ENCODE measurements at places on chromosomes 5 and 9.

GRCh38 chr5:136226401-136226800, 33.4 kb upstream of the SMIM32 start:
- no peak for DNase-seq

DNA sequence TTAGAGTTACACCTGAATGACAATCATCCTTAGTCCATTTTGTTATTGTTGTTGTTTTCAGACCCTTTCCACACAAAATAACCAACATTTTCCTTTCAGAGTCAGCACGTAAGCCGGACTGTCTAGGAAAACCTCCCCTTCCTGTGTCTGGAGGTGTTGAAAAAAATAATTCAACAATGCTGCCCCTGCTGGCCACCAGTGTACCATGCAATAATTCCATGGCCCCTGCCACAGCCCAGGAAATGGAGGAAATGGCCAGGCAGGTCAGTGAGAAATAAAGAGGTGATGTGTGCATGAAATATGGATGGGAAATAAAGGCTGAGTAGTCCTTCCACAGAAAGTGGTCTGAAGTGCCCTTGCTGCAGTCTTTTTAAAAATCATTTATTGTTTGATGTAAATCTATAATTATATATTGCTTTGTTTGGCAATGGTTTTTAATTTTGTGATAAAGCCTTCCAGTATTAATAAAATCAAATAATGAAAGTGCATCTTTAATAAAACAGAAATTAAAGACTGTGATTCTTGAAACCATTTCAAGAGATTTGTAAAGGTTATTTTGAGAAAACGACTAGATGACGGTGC, 152.8 kb upstream of the PAPPA start:
- no peak for DNase-seq

DNA sequence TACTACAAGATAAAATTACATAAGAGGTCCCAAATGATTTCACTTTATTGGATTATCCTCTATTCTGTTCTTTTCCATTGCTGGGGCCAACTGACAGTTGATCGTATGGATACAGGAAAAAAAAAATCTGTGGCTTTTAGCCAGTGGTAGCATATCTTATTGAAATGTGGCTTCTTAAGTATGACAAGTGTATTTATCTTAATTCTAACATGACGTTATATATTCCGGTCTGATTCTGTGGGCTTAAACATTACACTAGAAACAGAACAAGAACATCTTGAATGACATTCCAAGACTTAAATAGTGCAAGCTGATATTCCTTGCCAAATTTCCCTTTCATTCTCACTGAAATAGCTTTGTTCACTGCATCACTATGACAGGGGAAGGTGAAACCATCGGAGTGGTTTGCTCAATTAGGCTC, 117.9 kb downstream of the INSYN2B start:
- DNase-seq, result no peak

- DNase-seq, result no peak
Observed at GRCh38 chr5:131463656-131464055, 171.4 kb downstream of the RAPGEF6 start.

DNA sequence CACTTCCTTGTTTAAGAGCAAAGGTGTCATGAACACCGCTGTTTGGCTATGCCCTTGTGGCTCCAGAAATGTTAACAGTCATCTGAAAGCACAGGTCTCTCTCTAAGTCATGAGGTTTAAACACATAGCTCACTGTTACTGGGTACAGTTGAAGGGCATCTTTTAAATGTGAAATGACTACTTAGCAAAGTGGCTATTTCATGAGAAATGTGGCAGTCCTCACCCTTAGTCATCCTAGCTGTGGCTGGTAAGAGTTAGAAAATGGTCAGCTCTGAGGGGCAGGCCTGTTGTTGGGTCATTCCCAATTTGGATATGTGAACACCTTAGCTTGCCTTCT, 24.2 kb upstream of the TMEM171 start:
- DNase-seq, result no peak

GRCh38 chr9:127537792-127538191, 74.3 kb upstream of the STXBP1 start:
- DNase-seq, result no peak

DNA sequence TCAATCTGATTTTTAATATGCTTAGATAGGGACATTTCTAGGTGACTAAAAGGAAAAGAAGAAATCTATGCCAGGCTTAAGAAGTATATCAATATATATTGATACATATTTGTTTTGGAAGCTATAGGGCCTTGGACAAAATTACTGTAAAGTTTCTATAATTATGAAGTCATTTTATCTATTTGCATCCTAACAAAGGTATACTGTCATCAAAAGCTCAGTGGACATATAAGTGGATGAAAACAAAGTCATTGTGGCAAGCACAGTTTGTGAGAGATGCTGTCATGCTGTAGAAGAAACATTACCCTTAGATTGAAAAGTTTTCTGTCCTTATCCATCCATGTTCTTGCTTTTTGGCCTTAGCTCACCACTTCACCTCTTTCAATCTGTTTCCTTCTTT, 140.3 kb upstream of the SPEF2 start:
- no peak for DNase-seq

- DNase-seq, result no peak
Observed at GRCh38 chr5:1836176-1836890, 35.1 kb downstream of the NDUFS6 start.

DNA sequence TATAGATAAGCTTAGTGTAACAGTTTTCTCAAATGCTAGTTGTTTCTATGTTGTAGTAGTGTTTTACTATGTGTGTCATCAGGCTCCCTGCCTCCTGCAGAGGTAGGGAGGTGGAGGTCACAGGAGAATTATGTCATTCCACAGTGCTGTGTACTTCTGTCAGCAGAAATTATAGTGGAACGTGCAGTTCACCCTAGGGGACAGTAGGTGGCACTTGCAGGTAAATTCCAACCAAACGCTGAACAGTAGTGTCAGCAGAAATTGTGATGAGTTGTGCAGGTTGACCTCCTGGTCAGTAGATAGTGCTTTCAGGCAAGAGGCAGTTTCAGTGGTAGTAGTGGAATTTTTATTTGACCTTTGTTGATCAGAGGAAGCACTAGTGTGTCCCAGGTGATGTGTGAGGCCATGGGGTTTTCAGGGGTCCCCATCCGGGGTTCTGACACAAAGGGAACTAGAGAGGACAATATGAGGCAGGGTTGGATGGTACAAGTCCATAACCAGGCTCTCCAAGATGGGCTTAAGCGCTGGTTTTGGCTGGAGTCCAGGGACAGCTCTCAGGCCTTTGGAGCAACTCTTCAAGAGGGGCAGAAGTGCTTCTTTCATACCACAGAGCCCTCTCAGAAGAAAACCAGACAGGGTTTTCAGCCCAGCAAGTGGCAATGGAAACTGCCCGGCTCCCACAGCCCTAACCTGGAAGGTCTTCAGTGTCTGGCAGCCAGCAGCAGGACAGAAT, 402.9 kb downstream of the CYLC2 start:
- peak; percentile 4 for DNase-seq

DNA sequence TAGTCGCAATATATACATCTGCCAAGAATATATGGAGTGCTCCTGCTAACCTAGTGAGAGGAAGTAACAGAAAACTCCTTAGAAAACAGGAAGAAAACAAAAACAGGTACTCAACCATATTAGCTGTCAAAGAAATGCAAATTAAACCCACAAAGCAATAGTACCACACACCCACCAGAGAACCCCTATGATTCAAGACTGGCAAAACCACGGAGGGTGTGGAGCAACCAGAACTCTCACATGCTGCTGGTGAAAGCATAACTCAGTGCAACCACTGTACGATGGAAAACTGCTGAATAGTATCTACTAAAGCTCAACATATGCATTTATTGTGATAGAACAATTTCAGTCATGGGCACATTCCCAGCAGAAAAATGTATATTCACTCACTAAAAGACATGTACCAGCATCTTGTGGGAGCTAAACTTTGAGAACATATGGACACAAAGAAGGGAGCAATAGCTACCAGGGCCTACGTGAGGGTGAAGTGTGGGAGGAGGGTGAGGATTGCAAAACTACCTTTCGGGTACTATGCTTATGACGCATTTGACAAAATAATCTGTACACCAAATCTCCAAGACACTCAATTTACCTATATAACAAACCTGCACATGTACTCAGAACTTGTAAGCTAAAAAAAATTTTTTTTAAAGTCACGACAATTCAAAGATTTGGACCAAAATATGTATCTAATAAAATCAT, 34.0 kb downstream of the PTPN3 start:
- DNase-seq, result no peak

DNA sequence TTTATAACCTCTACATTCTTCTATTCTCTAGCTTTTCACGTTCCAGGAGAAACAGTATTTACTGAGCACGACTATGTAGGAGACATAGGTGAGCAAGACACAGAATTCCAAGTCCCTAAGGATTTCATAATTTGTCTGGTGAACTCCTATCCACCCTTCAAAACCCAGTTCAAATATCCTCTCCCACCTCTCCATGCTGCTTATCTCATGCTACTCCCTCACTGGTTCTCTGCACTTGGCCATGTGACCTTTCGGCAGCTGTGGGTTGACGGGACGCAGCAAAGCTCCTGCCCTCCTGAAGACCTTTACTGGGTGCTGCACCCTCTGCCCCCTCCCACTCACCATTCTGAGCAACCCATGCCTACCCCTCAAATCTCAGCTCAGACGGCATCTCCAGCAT, 173.2 kb downstream of the RGS3 start:
- no peak for DNase-seq

DNA sequence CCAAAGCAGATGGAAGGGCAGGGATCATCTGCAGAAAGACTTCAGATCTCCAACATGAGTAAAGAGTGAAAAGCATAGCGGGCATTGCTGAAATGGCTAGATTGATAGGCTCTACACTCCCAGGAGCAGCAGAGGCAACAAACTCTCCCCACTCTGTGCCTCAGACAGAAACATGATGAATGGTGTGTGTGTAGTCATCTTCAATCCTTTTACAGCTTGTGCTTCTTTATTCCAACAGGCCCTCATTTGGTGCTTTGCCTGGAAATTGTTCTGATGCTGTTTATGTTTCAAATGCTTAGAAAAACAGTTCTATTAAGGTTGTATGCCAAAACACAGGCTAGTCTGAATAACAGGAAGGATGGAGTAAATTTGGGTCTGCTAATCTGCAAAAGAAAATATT, 176.2 kb downstream of the DMRTA1 start:
- no peak for DNase-seq

- DNase-seq, result no peak
Observed at GRCh38 chr9:83981126-83981871, 694 bp downstream of the RMI1 start.

- DNase-seq, result no peak
Observed at GRCh38 chr5:87137283-87137682, 130.4 kb upstream of the RASA1 start.

DNA sequence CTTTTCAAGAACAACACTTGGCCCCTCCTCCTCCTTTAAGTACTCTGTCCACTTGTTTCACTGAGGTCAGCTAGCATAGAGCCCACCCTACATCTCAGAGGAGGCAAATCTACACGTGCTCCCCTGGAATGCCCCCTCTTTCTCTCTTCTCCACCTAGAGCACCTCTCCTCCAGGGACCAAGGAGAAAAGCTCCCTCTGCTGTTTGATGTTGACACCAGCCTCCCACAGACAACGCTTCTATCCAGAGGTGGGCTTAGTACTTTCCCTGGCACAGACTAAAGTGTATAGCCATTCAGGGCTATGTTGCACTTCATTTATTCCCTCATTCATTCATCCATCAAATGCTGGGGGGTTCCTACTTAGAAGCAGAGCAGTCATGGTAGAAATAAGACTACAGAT, 68.2 kb upstream of the TAF1L start:
- DNase-seq, result no peak

GRCh38 chr5:961002-961710, 47.4 kb upstream of the NKD2 start:
- no peak for DNase-seq

DNA sequence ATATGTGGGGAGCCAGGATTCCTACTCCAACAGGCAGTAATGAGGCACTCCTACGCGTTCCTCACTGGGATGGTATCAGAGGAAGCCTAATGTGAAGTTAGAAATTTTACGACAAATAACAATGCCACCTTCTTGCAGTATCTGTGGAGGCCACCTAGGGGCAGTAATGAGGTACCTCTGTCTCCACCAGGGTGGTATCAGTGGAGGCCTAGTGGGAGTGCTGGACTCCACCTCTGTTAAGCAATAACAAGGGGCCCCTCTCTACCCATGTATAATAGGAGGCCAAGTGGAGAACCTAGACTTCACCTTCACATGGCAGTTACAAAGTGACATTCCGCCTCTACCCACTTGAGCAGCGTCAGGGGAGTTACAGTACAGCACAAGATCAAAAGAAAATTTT, 147.9 kb downstream of the PLPPR1 start:
- no peak for DNase-seq

DNA sequence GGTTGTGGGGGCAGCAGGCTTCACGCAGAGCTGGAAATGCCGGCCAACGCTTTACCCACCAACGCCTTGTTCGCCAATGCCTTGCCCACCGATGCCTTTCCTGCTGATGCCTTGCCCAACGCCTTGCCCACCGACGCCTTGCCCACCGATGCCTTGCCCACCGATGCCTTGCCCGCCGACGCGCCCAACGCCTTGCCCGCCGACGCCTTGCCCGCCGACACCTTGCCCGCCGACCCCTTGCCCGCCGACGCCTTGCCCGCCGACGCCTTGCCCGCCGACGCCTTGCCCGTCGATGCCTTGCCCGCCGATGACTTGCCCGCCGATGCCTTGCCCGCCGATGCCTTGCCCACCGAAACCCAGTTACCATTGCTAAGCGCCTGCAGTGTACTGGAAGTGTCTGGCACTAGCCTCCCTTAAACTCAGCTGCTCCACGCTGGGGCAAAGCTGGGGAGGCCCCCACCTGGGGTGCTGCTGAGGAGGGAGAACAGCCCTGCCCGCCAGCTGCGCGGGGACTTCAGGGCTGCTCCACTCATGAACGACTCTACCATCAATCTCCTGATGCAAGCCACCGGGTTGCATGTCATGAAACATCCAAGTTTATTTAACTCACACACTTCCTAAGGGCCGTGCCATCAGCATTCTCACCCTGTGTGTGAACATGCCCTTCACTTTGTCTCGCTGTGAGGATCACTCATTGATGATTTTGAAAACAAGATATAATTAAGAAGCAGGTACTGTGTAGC, 1.8 kb downstream of the SLC6A18 start:
- no peak for DNase-seq

GRCh38 chr9:37902796-37903646, 906 bp downstream of the SLC25A51 start:
- no peak for DNase-seq

DNA sequence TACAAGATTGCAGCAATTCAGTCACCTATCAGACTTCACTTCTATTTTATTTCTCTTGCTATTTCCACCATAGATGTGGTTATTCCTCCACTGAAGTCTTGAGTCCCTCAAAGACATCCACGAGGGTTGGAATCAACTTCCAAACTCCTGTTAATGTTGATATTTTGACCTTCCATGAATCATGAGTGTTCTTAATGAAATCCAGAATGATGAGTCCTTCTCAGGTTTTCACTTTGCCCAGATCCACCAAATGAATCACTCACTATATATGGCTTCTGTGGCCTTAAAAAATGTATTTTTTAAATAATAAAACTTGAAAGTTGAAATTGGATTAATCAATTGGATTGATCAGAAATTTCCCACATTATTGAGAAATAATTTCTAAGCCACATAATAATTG, 1821.0 kb downstream of the EFNA5 start:
- DNase-seq, result no peak

DNA sequence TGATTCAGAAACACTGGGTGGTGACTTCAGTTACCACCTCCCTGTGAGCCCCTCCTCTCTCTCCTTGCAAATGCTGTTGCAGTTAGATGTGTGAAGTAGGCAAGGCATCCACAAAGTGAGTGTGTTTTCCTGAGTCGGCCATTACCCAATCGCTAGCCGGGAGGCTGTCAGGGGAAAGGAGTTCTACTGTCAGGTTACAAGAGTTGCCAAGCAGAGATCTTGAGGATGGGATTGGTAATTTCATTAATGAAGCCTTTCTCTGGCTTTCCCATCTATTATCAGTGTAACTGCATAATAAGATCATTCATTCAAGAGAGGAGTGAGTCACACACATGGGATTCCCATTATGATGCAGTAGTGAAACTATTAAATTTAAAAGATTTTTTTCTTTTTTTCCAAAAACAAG, 106.9 kb downstream of the GLDC start:
- DNase-seq, result no peak
